ENCODE measurements at places on chromosomes 3 and 15.

DNA sequence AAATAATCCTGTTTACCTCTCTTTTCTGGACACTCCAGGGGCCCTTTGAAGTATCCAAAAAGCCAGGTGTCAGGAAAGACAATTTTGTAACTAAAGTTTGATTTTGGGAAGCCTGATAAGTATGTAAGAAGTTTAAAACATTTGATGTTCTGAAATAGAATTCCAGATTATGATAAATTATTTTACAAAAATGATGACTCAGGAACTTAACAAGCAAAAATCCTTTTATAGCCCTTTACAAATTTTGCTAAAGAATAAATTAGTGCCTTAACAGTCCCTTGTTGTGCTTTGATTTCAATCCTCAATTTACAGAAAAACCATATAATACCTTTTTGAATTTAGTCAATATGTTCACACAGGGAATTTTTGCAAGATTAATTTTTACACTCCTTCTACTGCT lies 38.1 kb downstream of the IL1RAP start:
- DNase-seq = no peak

- no peak for DNase-seq
Measured at GRCh38 chr3:94619643-94620042, 556.8 kb downstream of the NSUN3 start.

DNA sequence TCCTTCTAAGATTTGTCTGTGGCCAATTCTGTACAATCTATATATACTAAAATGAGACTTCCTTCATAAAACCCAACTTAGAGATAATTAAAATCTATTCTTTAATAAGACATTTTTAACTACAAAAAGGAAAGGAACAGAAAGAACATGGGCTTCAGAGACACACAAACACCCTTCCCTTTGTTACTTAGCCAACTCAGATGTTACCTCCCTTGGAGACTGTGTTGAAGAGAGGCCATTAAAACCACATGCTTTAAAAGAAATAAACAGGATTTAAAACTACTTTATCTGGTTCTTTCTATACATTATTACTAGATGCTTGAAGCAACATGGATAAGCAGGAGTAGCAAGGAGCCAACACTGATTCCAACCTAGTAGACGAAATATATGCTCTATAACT lies 42.0 kb downstream of the LRRFIP2 start:
- no peak for DNase-seq

DNA sequence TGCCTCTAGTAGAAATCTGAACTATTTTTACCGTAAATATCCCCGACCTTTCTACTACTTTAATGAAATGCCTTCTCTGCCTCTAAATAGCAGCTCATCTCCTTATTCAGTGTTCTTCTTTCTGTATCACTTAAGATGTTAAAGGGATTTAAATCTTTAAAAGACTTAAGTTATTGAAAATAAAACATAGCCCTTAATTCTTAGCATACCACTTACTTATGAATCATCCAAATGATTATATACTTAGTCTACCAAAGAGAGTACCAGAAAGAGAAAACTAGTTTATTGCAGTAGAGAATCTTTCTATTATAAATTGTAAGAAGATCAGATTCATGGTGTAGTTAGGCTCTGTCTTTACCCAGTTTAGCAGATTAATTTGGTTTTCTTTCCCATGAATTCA lies 802.0 kb downstream of the TBL1XR1 start:
- no peak for DNase-seq

DNA sequence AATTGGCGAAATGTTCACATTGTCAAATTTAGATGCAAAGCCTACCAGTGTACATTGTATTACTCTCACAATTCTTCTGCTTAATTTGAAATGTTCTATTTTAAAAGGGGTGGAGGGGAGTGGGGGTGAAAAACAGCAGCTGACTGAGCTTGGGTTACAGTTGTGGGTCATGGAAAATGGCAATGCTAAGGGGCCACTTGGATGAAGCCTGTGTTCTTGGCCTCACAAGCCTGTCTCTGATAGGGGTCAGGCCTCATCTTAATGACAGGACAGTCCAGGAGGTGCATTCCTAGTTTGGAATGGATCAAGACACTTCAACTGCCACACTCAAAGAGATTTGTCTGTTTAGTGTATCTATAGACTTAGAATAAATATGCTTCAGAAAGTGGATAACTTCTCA lies 158.2 kb downstream of the TNIK start:
- DNase-seq = no peak

DNA sequence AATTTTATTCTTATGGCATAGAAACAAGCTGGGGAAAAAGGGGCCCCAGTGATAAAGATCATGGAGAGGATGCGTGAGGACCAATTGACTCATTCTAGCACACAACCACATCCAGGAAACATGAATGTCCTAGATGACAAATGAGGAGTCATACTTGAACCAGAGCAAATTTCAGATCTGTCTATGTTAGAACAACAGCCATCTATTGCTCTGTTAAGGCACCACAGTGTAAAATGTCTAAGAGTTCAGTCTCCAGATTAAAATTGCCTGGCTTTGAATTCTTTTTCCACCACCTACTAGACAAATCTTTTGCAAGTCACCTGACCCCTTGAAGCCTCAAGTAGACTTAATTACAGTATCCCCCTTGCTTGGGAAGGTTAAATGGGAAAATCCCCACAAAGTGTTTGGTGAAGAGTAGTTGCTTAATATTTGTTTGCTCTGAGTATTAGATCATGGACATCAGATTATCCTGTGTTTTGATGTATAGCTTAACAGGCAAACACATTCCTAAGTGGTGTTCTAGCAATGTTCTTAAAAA lies 258.7 kb upstream of the TGFBR2 start:
- DNase-seq = peak; percentile 7

DNA sequence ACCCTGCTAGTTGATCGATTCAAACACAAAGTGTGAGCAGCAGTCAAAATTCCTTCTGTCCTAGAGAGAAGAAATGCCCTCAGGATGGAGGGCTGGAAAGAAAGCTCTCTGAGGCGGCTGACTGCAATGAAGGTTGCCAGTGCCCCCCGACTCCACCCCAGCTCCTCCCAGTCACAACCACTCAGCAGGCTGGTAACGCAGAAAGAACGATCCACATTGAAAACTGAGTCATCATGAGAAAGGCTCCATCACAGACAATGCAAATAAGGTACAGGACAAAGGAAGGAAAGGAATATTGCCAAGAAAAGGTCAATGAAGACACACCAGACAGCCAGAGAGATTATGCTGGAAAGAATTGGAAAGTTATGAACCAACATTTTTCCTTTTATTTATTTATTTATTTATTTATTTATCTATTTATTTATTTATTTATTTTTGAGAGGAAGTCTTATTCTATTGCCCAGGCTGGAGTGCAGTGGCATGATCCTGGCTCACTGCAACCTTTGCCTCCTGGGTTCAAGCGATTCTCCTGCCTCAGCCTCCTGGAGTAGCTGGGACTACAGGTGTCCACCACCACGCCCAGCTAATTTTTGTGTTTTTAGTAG lies 17.4 kb upstream of the VGLL4 start:
- DNase-seq = no peak

DNA sequence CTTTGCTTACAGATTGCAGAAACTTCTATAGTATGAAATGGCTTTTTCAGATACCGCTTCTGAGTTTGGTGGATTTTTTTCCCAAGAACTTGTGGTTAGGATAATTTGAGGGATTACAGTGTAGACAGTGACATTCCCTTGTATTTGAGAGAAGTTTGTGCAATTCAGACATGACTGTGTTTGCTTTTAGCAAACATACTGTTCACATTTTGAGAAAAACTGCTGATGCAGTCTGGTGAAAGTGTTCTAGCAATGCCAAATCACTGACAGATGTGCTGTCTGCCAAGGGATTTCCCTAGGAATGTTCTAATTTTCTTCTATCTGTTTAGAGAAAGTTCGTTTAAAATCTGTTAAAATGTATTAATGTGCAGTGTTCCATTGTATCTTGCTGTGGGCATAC lies 652.6 kb downstream of the FHIT start:
- no peak for DNase-seq

DNA sequence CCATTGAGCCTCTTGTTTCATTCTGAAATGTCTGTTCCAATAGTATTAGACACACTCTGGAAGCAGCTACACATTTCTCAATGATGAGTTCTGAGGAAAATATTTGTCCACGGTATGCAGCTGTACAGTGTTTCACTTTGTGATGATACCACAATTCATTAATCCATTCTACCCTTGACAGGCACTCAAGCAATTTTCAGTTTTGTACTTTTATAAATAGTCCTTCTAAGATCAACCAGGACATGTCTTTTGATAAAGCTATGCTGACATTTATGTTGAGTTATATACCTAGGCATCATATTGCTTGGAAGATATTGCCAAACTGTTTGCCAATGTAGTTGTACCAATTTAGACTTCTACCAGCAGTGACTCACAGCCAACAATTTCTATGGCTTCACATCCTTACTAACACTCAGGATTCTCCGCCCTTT lies 165.1 kb upstream of the COL8A1 start:
- no peak for DNase-seq

DNA sequence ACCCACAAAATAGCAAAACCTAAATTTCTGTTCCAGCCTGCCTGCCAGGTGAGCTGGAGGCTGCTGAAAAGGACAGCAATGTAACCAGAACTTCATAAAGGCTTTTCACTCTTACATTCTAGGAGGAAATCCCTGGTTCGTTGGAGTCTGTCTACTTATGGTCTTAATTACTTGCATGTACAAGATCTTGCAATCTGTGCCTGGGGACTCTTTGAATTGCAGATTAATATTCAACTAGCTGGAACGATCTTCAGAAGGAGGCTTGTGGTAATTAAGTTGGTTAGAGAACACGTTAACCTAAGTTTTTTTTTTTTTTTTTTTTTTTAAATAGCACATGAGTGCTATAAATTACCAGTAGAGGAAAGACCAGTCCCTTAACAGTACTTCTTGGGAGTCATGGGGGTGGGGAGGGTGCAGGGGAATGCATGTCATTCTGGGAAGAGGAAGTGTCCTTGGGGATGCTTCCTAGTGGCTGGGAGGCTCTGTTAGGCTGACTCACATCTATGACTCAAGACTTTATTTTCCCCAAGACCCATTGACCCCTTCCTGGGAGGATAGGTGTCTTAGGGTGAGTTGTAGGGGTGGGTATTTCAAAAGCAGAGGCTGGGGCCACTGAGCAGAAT lies 139.8 kb downstream of the RAB11A start:
- no peak for DNase-seq

GRCh38 chr15:51438526-51438925 lies 97.1 kb downstream of the GLDN start:
- no peak for DNase-seq

DNA sequence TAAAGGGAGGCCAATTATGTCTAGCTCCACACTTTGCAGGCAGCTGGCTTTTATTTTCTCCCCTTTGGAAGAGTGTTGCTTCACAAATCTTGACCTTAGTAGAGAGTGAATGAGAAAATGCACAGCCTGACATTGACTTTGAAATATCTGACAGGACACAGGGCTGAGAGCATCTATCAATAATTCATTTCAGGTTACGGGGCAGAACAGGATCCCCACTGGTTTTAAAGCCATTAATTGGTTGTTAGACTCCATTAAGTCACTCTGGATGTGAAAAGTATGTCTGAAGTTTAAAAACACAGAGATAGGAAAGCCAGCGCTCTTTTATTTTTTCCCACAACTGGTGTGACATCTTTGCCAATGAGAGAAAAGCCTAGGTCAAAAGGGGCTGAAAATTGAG lies 251.9 kb upstream of the TMC3 start:
- no peak for DNase-seq

DNA sequence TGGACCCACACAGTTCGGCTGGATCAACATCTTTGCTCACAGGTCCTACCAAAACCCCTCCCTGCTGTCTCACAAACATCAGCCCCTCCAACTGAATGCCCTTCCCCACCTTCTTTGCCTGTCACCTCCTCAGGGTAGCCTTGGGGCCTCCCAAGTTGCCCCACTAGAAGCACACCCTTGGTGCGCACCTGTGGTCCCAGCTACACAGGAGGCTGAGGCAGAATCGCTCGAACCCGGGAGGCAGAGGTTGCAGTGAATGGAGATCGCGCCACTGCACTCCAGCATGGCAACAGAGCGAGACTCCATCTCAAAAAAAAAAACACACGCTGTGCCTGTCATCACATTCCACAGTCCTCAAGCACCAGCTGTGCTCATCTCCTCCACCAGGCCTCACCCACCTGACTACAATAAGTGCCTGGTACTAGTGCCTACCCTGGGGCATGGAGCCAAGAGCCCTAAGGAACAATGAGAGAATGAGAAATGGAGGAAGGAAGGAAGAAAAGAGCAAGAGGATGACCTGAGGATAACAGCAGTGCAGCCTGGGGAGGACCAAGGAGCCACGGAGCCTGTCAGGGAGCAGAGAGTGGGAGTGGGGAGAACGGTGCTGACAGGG lies 26.0 kb downstream of the RPN1 start:
- DNase-seq = no peak

DNA sequence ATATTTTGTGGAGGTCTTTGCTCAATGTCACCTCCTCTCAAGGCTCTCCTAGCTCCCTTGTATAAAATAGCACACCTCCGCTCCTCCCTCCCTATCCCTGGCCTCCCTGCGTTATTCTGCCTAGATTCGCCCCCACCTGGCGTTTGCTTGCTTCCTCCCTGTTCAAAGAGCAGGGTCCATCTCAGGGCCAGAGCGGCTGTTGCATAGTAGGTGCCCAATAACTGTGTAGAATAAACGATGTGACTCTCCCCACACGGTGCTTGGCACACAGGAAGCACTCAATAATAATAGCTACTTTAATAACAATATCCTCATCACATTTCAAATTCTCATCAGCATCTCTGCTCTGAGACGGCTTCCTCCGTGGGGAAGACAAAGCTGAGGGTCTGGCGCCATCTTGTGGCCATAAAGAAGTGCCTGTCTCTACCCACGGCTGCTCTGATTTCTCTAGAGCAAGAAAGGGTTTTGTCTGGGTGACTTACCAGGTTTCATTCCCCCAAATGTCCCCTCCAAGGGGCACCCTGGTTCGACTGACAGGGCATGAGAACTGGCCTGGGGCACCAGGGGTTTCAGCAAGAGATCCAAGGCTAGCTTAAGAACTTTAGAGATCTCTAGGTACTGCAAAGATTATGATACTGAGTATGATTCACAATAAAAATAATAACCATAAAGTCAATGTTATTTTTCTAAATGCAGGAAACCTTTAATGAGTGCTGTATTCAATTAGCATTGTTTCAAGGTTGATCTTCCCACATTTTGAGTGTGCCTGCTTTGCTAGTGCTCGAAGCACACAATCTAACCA lies 16.1 kb downstream of the CD276 start:
- peak; percentile 46 for DNase-seq

DNA sequence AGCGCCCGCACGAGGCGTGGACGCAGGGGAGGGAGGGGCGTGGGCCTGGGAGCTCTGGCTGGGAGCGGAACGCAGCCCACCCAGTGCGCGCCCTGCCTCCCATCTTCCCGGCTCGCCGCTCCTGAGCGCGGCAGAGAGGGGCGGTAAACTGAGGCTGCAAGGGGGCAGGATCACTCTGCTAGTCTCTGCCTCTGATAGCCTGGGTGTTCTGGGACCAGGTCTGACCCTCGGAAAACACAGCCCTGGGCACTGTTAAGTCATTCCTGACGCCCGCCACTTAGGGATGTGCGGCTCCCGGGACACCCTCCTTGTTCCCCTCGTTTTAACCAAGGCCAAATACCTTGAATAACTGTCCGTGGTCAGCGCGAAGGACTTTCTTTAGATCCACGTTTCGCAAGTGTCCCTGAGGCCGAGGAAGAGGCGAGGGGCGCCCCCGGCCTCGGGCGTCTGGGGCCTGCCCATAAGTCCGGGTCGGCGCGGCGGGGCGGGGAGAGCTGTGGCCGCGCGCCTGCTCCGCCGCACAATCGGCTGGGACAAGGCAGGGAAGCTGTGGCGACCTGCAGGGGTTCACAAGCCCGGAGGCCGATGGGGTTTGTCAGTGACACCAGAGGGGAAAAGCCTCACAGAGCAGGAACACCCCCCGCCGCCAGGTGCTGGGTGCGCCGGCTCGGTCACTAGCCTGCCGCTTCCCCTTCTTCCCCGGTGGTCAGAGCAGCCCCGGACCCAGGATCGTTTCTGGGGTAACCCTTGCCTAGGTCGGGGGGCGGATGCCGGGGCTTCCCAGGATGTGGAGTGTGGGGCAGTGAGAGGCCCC lies 1.5 kb downstream of the ITPKA start:
- DNase-seq = no peak

Measured in activated naive CD8-positive, alpha-beta T cell treated with anti-CD3 and anti-CD28 coated beads, Interleukin-2, amount 50 U/mL, for 16 hours (primary cell).